ENCODE measurements at places on chromosomes 1 and 21.

GRCh38 chr1:157653494-157653873 lies 47.1 kb downstream of the FCRL3 start:
- no peak for DNase-seq

- DNase-seq, result no peak
These were observed 38.0 kb upstream of the COL18A1 start for GRCh38 chr21:45366931-45367401.

DNA sequence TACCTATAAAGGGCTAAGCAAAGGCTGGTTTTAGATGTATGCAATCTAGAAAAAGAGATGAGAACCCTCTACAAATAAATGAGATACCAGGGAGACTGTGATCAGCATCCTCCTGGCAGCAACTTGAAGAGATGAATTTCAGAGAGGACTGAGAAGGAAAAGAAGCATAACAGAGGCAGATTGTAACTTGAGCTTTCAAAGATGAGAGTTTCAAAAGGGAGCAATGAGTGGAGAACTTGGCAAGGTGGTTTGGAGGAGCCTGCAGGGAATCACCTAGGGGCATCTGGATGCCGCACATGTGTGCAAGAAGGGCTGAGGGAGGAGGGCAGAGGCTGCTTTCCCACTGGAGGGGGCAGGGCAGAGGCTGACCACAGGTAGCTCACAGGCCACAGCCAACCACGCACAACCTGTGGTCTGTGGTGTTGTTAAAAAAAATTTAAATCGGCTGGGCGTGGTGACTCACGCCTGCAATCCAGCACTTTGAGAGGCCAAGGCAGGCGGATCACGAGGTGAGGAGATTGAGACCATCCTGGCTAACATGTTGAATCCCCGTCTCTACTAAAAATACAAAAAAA lies 50.2 kb downstream of the PCNX2 start:
- DNase-seq, result no peak

- no peak for DNase-seq
These were observed 149.7 kb downstream of the HIVEP3 start for GRCh38 chr1:41769068-41769467.

DNA sequence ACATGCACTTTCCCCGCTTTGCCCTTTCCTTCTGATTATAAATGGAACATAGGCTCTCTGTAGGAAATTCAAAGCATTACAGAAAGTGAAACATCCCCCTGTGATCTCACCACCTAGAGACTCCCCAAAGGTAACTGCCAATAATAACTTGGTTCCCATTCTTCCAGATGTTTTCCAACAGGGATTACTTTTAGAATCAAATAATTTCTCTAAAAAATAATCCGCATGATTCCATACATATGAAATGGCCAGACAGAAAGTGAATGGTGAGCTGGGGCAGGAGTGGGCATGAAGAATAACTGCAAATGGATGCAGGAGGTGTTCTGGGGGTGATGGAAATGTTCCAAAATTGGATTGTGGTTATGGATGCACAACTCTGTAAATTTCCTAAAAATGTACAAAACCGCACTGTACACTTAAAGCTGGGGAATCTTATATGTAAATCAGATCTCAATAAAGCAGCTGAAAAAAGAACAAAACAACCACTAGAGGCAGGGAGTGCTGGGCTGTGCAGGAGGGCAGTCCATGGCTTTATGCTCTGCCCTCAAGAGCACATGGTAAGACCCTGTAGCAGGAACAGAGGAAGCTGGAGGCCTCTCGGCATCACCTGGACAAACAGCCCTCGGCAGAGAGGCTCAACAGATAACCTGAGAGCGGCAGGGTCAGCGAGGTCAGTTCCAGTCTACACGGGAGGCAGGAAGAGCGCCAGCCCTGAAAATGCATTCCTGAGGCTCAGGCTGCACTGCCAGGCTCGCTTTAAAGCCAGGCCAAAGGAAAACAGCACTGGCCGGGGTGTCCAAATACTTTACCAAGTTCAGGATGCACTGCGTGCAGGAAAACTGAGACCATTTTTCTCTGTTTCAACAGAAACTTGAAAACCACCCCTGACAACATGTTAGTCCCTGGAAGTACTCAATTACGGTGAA lies 39.7 kb downstream of the CAPZB start:
- DNase-seq, result no peak

DNA sequence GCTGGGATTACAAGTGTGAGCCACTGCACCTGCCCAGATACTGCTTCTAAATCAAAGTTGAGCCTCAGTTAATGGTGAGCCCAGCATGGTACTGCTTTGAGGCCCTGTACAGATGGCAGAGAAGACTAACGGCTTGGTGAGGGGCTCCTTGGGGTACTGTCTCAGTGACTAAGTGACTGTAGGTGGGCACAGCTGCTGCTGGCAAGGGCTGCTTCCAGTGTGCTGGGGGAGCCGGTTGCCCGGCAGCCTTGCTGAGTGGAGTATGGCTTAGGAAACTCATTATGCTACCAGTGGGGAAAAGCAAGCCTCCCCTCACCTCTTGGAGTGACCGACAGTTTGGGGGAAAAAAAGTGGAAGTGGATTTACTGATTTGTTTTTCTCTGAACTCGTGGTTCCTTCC lies 23.6 kb upstream of the ARHGEF10L start:
- no peak for DNase-seq

DNA sequence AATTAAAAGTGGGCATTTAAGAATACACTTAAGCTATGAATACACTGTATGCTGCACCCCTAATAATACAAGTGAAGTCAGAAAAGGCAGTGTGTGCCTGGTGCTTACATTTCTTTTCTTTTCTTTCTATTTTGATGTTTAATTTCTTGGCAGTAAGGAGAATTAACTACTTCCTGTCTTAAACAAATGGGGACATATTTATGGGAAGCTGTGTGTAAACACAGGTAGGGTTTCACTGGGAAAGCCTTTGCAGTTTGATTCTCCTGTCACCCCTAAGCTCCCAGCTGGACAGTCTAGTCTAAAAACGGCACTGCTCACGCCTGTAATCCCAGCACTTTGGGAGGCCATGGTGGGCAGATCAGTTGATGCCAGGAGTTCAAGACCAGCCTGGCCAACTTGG lies 146.0 kb downstream of the MIS18A start:
- no peak for DNase-seq

GRCh38 chr1:216113181-216113580 lies 310.1 kb downstream of the USH2A start:
- DNase-seq, result peak; percentile 33

DNA sequence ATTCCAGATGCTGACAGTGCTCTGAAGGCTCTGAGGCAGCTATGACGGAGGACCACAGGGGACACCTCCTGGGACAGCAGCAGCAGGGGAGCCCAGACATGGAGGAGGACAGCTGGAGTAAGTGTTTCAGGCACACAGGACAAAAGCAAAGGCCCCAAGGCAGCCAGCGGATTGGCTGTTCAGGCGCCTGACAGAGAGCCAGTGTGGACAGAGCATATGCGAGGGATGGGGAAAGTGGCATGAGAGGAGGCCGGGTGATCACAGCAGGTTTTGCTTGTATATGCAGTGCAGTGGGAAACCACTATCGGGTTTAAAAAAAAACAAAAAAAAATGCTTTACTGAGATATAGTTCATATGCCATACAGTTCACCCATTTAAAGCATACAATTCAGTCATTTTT lies 19.1 kb downstream of the CHRNB2 start:
- DNase-seq, result no peak

- DNase-seq, result peak; percentile 81
These were observed 8.5 kb downstream of the ERRFI1 start for GRCh38 chr1:8017495-8018197.

DNA sequence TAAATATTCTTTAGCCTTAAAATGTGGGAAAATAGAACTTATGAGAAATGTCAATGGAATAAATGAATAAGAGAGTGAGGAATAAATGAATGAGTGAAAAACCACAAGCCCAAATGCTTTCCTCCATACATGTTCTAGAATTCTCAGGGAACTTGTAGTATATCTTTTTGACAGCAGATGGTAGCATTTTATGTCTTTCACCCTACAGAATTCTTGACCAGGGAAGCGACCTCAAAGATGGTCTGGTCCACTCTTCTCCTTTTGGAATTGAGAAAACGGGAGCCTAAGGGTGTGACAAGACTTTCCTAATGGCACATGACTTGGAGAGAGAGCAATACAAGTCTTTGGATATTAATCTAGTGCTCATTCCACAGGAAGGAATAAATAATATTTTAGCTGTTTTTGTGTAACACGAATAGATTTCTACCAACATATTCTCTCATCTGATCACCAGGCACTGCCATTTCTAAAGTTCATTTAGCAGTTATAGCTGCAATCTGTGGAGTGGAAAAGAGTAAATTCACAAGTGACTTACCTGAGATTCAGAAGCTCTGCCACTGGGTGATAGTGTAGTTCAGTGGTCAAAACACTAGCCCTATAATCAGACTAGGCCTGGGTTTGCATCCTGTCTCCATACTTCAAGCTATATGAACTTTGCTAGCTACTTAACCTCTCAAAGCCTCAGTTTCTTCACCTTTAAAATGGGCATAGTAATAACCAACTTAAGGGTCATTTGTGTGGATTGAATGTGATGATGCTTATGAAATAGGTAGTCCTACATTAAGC lies 15.0 kb upstream of the F5 start:
- DNase-seq, result no peak

DNA sequence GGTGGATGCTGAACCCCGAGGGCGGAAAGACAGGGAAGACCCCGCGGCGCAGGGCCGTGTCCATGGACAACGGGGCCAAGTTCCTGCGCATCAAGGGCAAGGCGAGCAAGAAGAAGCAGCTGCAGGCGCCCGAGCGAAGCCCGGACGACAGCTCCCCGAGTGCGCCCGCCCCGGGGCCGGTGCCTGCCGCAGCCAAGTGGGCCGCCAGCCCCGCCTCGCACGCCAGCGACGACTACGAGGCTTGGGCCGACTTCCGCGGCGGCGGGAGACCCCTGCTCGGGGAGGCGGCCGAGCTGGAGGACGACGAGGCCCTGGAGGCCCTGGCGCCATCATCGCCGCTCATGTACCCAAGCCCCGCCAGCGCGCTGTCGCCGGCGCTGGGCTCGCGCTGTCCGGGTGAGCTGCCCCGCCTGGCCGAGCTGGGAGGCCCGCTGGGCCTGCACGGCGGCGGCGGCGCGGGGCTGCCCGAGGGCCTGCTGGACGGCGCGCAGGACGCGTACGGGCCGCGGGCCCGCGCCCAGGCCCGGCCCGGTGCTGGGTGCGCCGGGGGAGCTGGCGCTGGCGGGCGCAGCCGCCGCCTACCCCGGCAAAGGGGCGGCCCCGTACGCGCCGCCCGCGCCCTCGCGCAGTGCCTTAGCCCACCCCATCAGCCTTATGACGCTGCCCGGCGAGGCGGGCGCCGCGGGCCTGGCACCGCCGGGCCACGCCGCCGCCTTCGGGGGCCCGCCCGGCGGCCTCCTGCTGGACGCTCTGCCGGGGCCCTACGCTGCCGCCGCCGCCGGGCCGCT lies 20.7 kb downstream of the FOXO6 start:
- DNase-seq, result no peak

DNA sequence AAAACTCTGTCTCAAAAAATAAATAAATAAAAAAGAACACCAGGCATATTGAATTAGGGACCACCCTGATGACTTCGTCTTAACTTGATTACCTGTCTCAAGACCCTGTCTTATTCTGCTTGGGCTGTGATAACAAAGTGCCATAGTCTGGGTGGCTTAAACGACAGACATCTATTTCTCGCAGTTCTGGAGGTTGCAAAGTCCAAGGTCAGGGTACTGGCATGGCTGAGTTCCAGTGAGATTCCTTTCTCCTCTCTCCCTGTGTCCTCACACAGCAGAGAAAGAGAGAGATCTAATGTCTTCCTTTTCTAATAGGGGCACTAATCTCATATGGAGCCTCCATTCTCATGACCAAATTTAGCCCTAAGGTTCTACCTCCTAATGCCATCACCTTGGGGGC lies 145.6 kb downstream of the HUNK start:
- no peak for DNase-seq

DNA sequence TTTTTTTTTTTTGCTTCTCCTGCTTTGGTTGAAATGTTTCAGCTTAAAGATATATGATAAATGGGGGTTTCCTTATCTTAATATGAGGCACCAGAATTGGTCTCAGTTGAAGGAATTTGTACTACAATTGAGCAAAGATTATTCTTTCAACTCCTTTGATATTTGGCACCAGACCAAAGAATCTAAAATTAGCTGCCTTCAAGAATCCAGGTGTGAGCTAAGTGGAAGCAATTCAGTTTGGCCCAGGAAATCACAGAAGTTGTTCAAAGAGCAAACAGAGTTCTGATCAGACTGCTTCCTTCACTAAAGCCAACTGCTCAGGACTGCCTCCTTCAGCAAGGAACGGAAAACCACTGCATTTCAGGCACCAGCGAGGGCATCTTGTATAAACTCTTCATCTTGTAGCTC lies 68.3 kb upstream of the BCAR3 start:
- DNase-seq, result no peak

GRCh38 chr1:224380003-224380402 lies 23.3 kb downstream of the CNIH4 start:
- no peak for DNase-seq

DNA sequence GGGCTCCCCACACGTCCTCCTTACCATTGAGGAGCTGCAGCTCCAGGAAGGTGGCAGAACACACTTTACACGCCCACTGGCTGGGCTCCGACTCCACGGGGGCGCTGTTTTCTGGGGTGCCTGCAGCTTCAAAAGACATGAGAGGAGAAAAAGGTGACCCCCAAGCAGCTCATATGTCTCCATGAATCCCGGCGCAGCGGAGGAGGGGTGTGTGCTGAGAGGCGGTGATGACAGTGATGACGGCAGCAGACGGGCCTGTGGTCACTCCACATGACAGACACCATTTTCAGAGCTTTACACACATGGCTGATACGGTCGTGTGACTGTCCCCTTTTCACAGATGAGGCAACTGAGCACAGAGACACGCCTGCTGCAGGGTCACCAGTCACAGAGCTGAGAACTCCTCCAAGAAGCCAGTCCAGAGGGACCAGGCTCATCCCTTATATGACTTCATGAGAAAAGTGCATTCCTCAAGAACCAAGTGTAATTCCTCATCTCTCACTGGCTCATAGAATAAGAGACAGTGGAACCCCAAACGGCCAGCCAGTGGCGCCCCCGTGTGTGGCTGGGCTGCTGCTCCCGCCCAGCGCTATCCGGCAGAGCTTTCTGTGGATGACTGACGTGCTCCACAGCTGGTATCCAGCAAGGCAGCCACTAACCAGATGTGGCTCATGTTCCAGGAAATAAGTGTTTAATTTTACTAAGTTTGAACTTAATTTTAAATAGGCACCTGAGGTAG lies 31.9 kb downstream of the PRDM15 start:
- DNase-seq, result peak; percentile 13

DNA sequence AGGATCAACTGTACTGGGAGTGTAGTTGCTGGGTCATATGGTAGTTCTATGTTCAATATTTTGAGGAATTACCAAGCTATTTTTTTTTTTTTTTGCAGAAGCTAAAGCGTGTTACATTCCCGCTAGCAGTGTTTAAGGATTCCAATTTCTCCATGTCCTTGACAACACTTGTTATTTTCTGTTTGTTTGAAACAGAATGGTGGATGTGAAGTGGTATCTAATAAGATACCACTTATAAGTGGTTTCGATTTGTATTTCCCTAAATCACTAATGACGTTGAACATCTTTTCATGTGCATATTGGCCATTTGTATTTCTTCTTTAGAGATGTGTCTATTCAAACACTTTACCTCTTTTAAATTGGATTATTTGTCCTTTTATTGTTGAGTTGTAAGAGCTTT lies 112.2 kb downstream of the DISP1 start:
- no peak for DNase-seq
